T47D (cell line): ENCODE measurements at places on chromosomes 2 and 18.

GRCh38 chr2:20146401-20146800 is 78.5 kb downstream of the SDC1 start:
- no peak for DNase-seq

DNA sequence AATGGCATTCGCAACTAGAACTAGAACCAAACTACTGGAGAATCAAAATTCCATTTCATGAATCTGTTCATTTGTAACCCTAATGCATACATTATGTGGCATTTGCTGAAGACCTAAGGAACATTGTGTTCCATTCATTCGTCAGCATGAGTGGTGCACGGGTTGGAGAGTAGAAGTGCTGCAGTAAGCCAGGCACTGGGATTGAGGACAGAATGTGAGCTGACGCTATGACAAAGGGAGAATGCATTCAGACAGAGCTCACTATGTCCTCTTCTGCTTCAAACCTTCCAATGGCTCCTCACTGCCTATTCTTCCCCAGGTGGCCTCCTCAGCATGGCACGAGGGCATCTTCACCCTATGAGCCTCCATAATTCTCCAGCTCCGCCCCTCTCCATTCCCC is 6.3 kb upstream of the MYOM1 start:
- DNase-seq = no peak

DNA sequence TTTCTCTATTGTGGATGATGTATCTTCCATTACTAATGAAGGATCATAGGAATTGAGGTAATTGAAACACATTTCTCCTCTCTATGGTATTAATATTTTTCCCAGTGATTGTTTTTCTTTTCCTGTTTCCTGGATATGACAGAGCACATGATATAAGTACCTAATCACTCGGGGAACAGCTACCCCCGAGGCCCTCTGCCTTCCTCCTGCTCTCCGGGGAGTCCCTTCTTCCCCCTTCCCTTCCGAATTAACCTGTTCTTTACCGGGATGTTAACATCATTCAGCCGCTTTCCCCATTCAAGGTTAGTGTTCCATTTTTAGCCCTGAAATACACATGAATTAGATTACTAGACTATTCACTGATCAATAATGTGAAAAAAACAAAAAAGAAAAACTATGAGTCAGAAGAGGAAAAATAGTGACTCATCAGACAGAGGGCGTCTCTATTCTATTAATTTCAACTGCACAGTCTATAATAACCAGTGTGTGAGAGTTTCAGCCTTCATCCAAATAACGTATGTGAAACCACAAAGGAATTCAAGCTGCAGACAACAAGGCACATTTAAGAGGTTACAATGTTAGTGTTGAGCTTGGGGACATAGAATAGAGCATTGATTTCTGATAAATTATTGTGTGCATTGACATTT is 450.8 kb downstream of the DLGAP1 start:
- no peak for DNase-seq

DNA sequence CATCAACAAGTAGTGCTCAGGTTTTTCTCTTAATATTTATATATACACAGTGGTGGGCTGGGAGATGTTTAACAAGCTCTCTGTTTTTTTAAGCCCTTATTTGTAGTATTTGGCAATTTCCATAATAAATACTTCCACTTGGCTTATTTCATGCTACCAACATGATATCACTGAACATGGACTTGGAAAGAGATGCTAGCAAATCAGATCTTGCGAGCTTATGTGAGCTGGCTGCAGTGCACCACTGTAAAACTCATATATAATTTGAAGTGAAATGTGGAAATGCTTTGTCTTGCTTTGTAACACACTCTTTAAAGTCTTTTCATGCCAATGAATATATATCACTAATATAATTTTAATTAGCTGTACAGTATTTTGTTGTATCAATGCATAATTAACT is 155.7 kb downstream of the ALK start:
- no peak for DNase-seq

DNA sequence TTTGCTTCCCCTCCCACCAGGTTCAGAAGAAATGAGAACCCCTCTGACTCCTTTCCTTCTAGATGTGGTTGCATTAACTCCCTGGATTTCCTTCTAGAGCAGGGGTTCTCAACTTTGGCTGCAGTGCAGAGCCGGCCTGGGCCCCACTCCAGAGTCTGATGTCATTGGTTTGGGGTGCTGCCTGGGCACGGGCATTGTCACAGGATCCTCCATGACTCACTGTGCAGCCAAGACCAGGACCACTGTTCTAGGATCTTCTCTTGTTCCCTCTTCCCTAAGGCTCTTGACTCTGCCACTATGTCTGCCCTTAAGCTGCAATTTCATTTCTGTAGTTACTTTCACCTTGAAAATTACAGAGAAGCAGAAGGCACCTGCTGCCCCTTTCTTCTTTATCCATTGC is 31.8 kb downstream of the TBC1D8 start:
- DNase-seq = no peak

DNA sequence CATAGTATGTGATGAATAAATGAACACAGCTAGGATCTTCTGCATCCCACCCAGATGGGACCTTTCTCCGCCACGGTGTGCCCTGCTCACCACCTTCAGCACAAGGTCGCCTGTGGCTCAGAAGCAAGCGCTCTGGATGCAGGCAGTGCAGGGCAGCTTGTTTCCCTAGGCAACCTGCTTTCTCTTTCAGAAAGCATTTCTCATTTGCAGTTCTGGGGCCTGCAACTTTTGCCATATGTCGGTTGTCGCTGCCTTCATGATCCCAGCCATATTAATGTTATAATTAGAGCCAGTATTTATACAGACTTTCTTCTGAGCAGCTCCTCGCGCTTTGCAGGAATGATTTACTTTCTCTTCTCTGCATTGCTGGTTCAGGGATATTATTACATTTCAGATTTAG is 692.8 kb downstream of the RNF144A start:
- DNase-seq = no peak

DNA sequence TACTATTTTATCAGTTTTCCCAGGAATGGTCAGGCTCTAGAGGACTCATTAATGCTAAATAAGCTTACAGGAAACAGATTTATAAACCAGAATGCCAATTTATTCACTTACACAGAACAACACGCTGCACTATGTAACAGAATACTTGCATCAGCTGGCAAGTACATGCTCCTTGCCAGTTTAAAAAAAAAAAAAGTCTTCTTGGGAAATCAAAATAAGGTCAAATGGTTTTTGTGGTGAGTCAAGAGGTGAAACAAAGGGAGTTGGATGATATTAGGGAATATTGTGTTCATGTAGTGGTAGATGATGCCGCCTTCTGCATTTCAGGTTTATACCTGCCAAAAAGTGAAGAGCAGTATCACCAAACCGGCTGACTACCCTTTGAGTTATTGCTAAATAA is 1322.1 kb upstream of the ZEB2 start:
- DNase-seq = no peak

- DNase-seq = no peak
Observed at GRCh38 chr2:238030422-238031155, 30.2 kb upstream of the SCLY start.

DNA sequence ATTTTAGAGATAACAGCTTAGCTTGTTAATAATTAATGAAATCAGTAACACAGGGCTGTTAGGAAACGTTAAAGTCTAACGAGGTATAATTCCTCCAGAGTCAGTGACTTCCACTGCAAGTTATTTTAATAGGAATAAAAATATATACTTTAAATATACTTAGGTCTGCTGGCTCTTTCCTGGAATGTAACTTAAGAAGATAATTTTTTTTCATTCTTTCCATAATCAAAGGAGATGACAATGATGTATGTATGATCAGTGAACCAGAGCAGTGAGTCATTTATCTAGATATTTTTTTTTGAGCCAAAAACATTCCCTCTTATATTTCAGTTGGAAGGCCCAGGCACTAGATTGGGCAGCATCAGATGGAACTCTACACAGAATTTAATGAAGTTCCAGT is 104.2 kb upstream of the LYPD1 start:
- DNase-seq = no peak
